ENCODE measurements at places on chromosomes 1 and 21.
A peak's percentile ranks its signal among the peaks of the same experiment; 100 is the strongest.

DNA sequence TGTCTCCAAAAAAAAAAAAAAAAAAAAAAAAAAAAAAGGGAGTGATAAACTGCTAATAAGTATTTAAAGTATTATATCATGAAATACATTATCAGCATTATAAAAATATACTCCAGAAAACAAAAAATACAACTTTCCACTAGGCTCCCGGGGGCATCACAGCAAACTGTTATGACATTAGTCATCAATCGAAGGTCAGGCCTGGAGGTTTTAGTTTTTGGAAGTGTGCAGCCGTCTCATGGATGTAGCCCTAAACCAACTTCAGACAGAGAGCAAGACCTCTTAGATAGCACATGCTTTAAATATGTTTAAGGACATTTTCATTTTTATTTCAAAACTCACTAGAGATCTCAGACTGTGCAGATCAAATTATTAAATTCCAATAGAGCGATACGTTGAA lies 106.3 kb downstream of the RERE start:
- DNase-seq, result no peak

DNA sequence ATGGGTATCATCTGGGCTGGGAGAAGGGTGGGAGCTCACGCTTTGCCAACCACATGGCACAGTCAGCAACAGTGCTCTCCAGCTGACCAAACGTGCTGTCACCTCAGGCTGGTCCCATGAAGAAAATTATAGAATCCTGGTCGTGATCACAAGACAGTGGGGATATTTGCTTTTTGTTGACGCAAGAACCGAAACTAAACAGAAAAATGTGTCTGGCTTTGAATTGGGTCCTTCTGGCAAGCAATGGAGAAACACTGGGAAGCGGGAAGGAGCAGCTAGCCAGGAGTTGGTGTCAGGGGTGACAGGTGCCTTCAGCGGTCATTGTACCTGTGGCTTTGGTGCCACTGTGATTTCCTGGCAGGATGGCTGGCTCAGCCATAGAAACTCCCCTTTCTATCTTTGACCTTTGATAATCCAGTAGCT lies 304.8 kb downstream of the PAPPA2 start:
- DNase-seq, result no peak

- no peak for DNase-seq
These were observed 6.4 kb downstream of the SNRPE start for GRCh38 chr1:203867802-203868201.

GRCh38 chr1:48572646-48573258 lies 100.7 kb upstream of the SPATA6 start:
- DNase-seq, result peak; percentile 63

DNA sequence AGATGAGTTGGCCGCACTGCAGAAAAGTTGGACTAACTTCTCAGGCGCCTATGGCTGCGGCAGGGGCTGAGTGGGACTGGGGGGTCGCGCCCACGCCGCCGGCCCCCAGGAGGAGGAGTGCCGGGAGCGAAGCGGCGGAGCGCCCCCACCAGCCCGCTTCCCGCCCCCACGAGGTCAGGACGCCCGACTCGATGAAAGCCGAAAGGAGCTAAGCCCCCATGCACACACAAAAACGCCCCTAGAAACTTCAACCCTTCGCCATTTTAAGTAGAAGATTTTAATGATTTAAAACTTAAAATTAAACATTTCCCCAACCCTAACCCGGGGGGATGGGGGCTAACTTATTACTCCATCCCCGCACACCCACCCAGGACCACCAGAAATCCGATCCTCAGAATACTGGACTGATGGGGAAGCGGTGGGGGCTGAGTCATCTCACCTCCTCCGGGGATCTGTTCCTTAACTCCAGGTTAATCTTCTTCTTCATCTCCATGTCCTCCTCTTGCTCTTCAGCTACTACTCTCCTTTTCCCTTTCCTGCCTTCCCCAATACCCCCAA lies 539 bp downstream of the ANP32E start:
- DNase-seq, result peak; percentile 44

- peak; percentile 70 for DNase-seq
These were observed 50.1 kb downstream of the HUNK start for GRCh38 chr21:31922881-31923280.

- DNase-seq, result no peak
These were observed 4.3 kb downstream of the PLCH2 start for GRCh38 chr1:2480236-2480985.

DNA sequence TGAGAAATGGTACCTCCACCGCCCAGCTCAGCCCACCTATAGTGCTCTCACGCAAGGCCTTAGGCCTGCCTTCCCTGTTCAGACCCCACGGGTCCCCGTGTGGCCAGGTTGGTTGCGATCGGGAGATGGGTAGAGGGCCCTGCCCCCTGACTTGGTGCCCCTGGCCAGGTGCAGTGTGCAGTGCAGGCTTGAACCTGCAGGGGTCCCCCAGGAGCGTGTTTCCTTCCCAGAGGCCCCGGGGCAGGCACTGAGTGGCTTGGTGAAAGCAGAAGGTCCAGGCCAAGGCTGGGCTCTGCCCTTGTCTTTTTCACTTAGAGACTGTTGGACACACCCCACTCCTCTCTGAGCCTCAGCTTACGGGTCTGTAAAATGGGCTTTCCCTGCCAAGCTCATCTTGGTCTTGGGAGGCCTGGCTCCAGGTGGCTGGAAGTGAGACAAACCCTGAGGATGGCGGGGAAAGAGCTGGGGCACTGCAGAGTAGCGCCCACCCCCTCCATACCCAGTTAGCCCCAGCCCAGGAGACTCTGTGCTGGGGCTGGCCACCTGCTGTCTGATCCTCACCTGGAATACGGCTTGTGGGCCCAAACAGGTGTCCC lies 9.3 kb upstream of the HES5 start:
- DNase-seq, result no peak

DNA sequence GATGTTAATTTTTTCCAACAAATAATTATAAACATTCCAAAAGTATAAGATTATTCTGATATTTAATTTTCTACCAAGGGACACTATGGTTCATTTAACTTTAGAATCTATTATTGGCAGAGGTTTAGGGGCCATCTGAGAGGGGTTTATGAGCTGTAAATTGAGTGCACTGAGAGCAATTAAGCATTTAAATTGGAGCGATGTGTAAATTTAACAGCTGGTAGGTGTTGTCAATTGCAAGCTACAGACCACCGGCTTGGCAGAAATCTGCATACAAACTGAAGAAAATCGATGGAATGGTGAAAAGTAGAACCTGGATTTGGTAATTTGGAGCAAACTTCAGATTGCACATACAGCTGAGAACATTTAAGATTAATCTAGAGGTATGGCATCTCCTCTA lies 55.8 kb upstream of the MTF2 start:
- DNase-seq, result peak; percentile 74

DNA sequence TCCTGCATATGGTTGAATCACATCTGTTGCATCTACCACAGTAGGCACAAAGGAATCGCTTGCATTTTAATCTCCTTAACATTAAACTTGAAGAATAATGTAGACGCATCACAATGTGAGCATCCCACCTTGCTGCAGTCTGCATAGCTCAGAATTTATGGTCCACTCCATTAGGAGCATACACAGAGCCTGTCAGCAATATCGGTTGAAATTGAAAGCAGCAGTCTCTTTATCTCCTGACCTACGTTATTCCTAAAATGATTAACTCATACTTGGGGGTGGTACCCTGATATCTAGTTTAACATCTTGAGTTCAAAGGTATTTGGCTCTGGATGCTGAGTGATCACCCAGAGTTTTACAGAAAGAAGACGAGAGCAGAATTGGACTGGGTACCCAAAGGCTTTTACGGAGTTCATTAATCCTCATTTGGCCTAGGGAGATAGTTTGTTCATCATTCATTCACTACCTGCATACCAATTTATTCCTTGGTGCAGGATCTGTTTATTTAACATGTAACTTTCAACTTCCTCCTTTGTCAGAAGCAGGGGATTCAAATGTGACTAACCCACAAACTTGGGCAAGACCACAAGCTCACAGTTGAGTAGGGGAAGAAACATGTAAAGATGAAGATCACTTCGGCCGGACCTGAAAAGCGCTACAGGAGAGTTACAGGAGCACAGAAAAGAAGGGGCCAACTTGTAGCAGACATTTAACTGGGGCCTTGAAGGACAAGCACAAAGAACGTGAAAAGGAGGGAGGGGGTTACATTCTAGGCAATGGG lies 187.9 kb downstream of the DAB1 start:
- DNase-seq, result no peak

DNA sequence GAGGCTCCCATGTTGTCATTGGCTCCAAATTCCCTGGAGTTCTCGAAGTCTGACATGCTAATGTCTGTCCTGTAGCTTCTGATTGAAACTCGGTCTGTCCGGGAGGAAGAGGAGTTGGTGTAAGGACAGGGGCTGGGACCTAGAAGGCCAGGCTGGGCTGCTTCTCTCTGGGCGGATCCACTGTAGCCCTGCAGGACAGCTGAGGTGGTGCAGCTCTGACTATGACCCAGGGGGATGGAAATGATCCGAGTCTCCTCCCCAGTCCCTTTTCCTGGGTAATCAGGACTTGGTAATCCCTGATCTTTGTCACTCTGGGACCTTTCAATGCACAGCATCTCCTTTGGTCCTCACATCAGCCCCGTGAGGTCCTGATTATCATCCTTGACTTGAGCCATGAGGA lies 10.0 kb upstream of the FCMR start:
- DNase-seq, result no peak

GRCh38 chr1:54120698-54121481 lies 31.9 kb downstream of the CDCP2 start:
- DNase-seq, result no peak

GRCh38 chr1:116915086-116915661 lies 5.5 kb downstream of the PTGFRN start:
- DNase-seq, result no peak

GRCh38 chr1:53413175-53414001 lies 45.8 kb upstream of the DMRTB1 start:
- DNase-seq, result no peak

- no peak for DNase-seq
These were observed 38.3 kb downstream of the PHTF1 start for GRCh38 chr1:113721010-113721409.

DNA sequence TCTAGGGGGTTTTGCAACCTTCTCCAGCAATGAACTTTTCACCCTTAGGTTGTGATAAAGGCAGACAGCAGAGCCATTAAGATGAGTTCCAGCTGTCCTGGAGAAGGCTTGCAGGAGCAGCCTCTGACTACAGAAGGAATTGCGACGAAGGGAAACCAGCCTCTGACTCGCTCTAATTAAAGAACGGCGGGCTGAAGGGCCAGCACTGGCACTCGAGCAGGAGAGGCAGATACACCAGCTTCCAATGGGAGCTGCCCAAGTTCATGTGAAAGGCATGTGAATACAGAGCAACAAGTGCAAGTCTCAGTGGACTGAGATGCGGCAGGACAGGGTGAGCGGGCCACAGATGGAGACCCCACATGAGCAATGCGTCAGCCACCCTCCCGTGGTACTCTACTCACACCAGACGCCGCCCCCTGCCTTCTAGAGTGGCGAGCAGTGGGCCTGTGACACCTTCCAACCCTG lies 15.7 kb downstream of the RCC2 start:
- DNase-seq, result no peak

DNA sequence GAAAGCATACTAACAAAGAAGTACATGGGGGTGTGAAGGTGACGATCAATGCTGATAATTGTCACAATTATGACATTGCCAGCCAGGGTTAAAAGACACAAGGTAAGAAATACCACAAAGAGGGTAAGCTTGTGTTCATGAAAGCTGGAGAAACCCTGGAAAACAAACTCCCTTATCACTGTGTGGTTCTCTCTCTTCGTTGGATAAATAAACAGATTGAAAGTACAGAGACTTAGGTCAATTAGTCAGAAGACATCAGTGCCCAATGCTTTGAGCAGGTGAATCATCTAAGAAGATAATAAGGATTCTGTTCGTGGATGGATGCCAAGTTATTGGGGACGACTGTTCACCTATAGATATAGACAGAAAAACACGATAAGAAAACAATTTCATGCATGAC lies 22.4 kb upstream of the FCER1A start:
- DNase-seq, result no peak

GRCh38 chr1:39846796-39847195 lies 36.5 kb downstream of the TRIT1 start:
- no peak for DNase-seq

DNA sequence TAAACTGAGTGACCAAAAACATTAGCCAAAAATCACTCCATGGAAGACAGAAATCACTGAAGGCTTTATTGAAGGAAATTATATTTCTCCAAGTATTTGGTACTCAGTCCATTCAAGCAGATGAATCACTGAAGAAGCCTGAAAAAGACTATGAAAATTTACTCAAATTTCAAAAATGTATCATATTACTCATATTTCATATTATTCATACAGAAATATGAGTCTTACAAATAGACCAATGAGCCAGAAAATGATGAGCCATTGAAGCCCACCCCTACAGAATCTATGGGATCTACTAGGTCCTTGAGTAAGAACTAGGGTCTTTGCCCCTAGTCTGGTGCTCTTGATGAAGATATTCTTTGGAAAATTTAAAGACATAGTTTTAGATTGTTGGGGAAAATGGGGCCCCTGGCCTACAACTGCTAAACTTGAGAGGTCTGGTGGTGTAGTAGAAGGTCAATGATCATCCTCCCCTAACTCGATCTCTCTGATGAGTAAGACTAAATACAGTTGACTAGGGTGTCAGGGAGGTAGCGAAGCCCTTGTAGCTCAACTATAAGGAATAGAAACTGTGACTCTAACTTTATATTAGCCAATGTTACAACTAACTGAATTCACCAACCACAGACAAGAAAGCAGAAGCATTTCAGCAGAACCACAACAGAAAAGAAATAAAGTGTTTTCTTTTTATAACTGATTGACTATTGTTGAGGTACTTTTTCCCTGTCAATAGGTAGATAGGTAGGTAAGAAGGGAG lies 81.0 kb downstream of the NOTCH2 start:
- DNase-seq, result no peak

GRCh38 chr1:39876144-39876543 lies 7.2 kb downstream of the TRIT1 start:
- DNase-seq, result no peak

DNA sequence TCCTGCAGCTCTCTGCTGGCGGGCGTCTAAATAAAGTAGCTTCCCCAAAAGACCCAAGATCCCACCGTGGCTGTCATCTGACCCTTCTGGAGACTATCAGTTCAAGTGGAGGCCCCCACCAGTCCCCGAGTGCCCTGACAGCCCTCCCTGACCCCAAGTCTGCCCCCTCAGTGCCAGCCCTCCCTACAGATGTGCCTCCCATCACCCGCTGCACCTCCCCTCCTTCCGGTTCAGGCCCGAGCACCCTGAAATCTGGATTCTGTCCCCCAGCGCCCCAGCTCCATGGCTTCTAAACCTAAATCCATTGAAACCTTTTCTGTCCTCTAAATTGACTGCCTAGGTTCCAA lies 595 bp downstream of the IL10RB start:
- DNase-seq, result no peak

GRCh38 chr21:14361958-14362357 lies 21.0 kb downstream of the HSPA13 start:
- DNase-seq, result no peak

- DNase-seq, result no peak
These were observed 980.8 kb downstream of the PLA2G4A start for GRCh38 chr1:187809549-187809948.

GRCh38 chr1:182032251-182032650 lies 29.3 kb downstream of the ZNF648 start:
- no peak for DNase-seq

DNA sequence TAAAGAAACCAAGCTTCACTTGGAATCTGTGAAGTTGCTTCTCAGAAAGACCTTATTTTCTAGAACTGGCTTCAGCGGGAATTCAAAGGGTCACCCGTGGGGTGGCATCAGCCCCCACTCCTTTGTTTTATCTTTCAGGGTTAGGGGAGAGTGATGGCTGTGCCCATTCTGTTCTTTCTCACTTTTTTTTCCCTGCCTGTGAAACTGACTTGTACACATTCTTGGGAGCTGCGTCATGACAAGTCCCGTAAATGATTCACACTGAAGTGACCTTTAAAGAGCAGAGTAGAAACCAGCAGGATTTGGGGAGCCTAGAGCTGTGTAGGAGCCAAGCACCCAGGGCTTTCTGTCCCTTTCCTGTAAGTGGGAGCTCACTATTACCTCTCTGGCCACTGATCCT lies 43.8 kb downstream of the SLC44A3 start:
- DNase-seq, result no peak
